Activated effector memory CD4-positive, alpha-beta T cell treated with Interleukin-2 at 50 U/mL for 16 hours (primary cell): ENCODE measurements at places on chromosomes 12 and 14.

GRCh38 chr12:2691006-2691344 is 103.8 kb upstream of the FKBP4 start:
- DNase-seq: peak; percentile 36

DNA sequence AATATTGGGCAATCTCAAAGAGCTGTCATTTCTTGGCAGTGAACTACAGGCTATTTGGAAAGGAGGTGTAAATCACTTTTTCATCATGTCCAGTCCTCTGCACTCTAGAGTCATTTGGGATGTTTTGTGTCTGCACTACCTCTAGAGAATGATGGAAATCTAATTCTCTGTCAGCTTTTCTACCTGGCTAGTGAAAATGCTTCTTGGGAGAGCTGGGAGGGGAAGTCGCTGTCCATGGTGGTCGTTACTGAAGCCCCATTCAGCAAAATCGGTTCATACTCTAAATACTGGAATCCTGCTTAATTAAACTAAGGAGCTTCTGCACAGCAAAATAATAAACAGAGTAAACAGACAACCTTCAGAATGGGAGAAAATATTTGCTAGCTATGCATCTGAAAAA is 251.8 kb downstream of the APAF1 start:
- DNase-seq: no peak

DNA sequence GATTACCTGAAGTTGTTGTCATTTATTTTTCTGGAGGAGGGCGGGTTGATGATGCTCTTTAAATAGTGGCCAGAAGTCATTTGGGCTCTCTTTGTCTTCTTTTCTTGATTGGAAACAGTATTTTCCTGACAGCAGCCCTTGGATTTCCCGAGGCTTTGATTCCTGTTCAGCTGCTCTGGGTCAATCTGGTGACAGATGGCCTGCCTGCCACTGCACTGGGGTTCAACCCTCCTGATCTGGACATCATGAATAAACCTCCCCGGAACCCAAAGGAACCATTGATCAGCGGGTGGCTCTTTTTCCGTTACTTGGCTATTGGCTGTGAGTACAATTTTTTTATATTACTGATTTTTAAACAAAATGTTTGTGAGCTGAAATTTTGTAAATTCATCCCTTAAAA is 60.4 kb downstream of the ANAPC7 start:
- DNase-seq: no peak

GRCh38 chr14:54339771-54340170 is 57.0 kb upstream of the CDKN3 start:
- DNase-seq: no peak

GRCh38 chr12:27303139-27304111 is 29.2 kb upstream of the BMAL2 start:
- DNase-seq: no peak
